ENCODE measurements at places on chromosomes 5 and 9.

GRCh38 chr9:128893354-128893753 is 11.4 kb downstream of the LRRC8A start:
- DNase-seq, result no peak

- DNase-seq, result no peak
Observed at GRCh38 chr5:18811661-18812060, 1176.3 kb downstream of the CDH18 start.

DNA sequence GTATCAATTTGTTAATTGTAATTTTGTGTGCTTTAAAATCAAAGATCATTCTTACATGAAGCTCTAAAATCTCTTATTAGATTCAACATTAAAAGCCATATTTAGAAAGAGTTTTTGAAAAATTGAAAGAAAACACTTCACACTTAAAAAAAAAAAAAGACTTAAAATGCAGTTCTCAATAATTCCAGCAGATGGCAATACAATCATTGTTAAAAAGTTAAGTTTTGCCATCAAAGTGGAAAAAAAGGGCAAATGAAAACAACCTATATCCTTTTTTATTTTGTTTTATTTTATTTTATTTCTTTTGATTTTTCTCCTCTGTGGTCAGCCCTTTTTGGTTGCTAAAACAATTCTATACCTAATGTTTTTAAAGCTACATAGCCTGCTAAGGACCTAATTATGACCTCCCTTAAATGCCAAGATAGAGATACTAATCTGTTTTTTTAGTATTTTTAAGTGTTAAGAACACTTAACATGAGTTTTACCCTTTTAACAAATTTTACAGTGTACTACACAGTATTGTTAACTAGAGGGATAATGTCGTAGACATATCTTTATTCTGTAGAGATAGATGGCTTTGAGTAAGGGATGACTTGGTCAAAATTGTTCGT is 154.2 kb upstream of the DAB2 start:
- no peak for DNase-seq

DNA sequence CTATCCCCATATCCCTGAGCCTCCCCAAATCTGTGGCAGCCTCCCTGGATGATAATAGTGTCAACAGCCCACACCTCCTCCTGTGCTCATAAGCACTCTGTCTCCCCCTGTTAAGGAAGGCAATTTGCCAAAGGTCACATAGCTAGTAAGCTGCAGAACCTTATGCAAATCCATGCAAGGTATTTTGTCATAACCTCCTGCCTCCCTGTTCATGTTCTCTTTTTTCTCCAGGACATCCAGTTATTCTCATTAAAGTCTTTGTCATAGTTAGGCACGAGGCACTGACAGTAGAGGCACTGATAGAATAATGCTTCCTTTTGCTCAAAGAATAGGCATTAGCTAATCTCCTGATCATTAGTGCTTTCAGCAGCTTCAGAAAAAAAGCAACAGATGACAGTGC is 10.2 kb upstream of the AUH start:
- DNase-seq, result no peak

- no peak for DNase-seq
Observed at GRCh38 chr5:963673-964531, 44.7 kb upstream of the NKD2 start.

DNA sequence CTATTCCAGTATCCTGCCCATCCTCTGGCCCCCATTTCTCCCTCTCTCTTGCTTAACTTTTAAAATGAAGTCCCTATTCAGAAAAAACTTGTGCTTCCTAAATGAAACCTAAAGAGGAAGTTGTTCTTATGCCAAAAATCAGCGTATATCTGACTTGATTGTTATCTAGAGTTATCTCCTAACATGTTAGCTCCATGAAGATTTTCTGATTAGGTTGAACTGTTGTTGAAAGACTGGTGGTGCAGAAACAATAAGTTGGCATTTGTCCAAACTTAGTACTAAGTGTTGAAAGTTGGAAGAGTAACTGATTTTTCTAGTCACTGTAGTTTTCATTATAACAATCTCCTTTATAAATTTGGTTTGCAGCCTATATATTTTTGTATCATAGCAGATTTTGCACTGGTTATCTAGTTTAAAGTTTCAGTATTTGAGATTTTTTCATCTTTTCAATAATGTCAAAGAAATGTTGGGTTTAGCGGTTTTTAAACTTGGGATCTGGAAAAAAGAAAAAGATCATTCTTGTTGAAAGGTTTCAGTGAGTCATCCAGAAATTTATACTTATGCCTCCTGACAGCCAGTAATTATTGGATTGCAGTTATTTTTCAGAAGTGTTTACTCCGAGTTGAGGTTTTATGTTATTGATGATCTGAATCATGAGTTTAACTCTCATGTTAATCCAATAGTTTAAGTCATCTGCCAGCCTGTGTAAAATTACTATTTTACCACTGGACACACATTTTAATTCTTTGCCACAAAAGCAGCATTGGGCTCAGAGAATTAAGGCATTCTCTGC is 60.6 kb downstream of the PAM start:
- no peak for DNase-seq

- no peak for DNase-seq
Observed at GRCh38 chr5:61730866-61731265, 398.8 kb downstream of the ZSWIM6 start.

GRCh38 chr9:113943112-113944009 is 67.3 kb downstream of the ZNF618 start:
- DNase-seq, result no peak

- DNase-seq, result no peak
Observed at GRCh38 chr9:91117959-91118703, 243.6 kb downstream of the AUH start.

GRCh38 chr5:121581588-121581987 is 270.1 kb upstream of the FTMT start:
- DNase-seq, result no peak

DNA sequence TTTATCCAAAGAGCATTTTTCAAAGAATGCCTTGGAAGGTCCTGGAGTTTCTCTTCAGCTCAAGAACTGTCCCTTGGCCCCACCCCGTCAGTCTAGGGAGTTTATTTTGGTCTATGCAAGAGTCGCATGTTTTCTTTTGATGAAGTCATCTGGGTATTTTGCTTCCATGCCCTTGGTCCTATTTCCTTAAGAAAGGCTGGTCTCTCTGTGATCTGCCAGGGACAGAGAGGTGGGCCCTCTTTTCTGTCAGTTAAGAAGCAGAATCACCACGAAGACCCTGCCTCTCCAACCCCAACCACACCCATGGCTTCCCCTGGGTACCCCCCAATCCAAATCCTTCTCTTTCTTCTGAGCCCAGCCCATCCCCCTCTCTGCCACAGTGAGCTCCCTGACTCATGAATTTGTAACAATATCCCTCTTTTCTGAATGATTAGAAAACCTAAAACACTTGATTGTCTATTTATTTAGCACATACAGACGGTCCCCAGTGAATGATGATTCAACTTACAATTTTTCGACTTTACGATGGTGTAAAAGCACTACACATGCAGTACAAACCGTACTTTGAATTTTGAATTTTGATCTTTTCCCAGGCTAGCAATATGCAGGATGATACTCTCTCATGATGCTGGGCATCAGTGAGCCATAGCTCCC is 163.5 kb upstream of the ADRA1B start:
- peak; percentile 26 for DNase-seq

- DNase-seq, result no peak
Observed at GRCh38 chr5:158470764-158471534, 612.0 kb upstream of the CLINT1 start.

DNA sequence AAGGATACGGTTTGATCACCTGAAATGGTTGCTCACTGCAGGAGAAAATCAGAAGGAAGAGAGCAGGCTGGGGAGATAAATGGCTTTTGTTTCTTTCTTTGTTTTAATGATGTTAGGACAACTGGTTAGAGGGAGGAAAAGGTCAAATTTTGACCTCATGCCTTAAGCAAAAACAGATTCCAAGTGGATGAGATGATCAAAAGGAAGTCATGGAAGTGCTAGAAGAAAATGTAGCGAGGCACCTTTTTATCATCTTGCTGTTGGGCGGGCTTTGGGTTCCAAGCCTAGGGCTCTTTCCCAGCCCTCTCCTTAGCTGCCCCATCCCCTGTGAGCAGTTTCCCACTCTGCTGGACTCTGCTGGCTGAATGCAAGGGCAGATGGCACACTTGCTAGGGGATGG is 127.9 kb downstream of the ADAMTS2 start:
- peak; percentile 15 for DNase-seq

- DNase-seq, result no peak
Observed at GRCh38 chr5:79837761-79838551, 148.3 kb downstream of the CMYA5 start.

DNA sequence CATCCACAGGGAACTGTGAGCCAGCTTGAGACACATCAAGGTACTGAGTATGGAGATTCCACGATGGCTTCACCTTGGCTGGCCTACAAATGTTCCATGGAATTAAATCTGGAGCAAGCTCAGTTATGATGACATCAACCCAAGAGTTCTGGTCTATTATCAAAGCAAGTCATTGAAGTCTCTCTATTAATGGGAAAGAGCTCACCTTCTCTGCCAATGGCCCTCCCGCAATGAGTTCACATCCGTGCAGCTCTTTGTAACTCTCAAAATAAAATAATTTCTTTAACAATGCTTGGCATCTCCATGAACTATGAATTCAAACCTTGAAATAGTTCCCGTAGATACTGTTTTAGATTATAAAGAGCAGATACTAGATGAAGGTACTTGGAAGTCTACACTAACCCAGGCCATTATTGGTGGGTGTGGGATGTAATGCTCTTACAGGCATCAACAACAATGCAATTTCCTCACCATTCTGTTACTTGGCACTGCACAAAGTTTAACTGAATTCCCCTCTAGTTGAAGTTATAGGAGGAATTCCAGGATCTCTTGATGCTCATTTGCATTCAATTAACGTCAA is 55.4 kb downstream of the ZNF474 start:
- no peak for DNase-seq

- DNase-seq, result no peak
Observed at GRCh38 chr9:138103111-138103848, 225.7 kb downstream of the CACNA1B start.

DNA sequence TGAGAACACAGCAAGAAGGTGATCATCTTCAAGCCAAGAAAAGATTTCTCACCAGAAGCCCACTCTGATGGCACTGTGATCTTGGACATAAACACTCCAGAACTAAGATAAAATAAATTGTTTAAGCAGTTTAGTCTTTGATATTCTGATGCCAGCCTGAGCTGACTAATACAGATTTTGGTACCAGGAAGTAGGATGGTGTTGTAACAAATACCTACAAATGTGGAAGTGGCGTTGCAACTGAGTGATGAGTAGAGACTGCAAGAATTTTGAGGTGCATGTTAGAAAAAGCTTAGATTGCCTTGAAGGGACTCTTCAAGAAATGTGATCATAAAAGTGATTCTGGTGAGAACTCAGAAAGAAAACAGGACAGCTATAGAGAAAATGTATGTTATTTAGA is 592.4 kb upstream of the DAB2 start:
- DNase-seq, result no peak

DNA sequence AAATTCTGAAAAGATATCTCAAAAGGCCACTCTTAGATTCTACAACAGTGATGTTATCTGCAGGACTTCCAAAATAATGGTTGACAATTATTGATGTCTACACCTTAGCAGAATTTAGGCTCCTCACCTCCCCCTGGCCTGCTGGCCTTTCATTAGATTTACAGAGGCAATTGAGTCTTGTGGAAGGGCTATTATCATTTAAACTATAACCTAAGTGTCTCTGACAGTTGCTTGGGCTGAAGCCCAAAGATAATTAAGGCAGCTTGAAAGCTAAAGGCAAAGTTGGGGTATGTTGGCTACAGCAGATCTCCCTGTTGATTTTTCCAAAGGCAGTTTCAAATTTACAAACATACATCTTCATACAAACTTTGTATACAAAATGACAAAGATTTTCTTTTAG is 912.3 kb downstream of the TAF11L14 start:
- DNase-seq, result no peak

DNA sequence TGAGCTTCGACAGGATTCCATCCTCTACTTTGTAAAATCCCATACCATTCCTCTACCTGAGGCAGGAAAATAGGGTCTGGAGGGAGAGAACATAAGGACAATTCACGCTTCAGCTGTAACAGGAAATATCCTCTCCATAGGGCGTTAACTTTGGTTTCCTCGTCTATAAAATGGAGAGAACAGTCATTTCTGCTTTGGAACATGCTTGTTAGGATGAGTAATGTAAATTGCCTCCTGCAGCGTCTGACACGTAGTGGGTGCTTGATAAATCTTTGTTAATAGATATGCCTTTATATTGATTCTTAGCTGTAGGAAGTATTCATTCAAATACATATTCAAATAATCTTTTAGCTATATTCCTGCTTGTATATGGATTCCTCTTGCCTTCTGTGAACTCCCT is 711 bp upstream of the SUB1 start:
- no peak for DNase-seq

GRCh38 chr9:81682177-81682576 is 7.2 kb downstream of the TLE1 start:
- DNase-seq, result no peak

DNA sequence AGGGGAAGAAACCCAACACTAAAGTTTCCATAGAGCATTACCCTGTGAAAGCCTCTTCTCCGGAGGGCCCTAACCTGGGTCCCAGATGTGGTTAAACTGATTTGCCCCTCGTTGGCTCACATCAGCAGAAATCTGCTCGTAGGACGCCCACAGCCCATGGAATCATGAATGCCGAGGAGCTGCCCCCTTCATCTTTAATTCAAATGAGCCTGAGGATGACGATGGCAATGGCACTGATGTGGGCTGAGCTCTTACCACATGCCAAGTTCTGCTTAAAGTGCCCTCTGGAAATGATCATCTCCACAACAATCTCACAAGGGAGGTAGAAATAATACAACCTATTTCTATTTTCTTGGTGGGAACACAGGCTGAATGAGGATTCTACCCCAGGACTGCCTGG is 183.3 kb downstream of the FSTL4 start:
- no peak for DNase-seq

DNA sequence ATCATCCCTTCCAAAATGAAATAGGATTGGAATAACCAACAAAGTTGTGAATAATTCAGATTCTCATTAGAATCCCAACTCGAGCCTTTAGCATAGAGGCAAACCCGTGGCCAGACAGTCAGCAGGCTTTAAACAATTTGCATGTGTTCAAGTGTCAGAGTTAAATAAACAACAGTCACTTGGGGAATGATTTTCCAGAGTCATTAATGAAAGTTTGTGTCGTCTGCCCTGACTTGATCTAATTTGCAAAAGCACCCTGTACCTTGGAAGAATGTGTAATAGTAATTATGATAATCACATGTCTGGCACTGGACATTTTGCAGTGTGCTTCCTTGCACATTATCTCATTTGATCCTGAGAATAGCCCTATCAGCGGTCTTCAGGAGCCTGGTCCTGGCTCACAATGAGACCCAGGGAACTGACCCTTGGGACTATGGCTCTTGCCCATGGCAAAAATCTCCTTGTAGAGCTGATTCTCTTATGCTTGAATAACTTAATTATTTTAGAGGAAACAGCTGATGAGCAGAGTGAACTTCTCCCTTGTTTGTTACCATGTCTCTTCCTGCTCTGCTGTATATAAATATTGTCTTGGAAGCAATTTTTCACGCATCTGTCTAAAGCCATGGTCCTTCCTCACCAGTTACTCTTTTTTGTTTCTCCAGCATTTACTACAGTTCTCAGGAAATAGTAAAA is 272.7 kb downstream of the NR3C1 start:
- DNase-seq, result no peak

GRCh38 chr5:424301-425110 is 18.5 kb upstream of the EXOC3 start:
- no peak for DNase-seq
